Activated CD8-positive, alpha-beta T cell treated with anti-CD3 and anti-CD28 coated beads, Interleukin-2, amount 10 ng/mL, durations not matched to agents 7 days and 5 days (primary cell): ENCODE measurements at places on chromosomes 16 and 17. TPM values are rescaled to one million over a fixed set of nuclear protein-coding genes. Genes with fewer than 3 reads are reported as not detected.

TOX3 gene
- total RNA-seq = not detected

SLC39A11 gene
- 20.5 TPM for total RNA-seq

ZFPM1 gene
- total RNA-seq = 15.8 TPM

CLEC3A gene
- total RNA-seq = not detected

DNAH9 gene
- not detected for total RNA-seq

PLCG2 gene
- total RNA-seq = 11.1 TPM

PARN gene
- 36.4 TPM for total RNA-seq

ABCA6 gene
- 0.08 TPM for total RNA-seq

SLC35G6 gene
- not detected for total RNA-seq

C16orf92 gene
- total RNA-seq = not detected

TBC1D3H gene
- not detected for total RNA-seq

SLC13A2 gene
- total RNA-seq = not detected

HSPB9 gene
- total RNA-seq = 0.29 TPM

MYLK3 gene
- total RNA-seq = not detected

SDK2 gene
- 20.0 TPM for total RNA-seq

CSNK1D gene
- total RNA-seq = 111 TPM

DNA sequence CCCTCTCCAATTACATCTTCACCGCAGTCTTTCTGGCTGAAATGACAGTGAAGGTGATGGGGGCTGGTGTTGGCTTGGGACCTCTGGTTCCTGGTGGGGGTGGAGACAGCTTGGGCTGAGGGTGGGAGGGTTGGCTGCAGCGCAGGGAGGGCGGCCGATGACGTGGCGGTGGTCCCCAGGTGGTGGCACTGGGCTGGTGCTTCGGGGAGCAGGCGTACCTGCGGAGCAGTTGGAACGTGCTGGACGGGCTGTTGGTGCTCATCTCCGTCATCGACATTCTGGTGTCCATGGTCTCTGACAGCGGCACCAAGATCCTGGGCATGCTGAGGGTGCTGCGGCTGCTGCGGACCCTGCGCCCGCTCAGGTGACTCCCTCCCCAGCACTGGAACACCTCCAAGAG is 31.8 kb upstream of the ABCC3 start:
- H3K36me3 ChIP-seq = no peaks in the 10 kb centered on the region
- no peak for DNase-seq
- H3K4me1 ChIP-seq = no peaks in the 10 kb centered on the region
- no peak overlapping the region for H3K4me3 ChIP-seq

- no peaks in the 10 kb centered on the region for H3K27me3 ChIP-seq
- no peak overlapping the region for H3K27ac ChIP-seq
- no peak overlapping the region for H3K4me3 ChIP-seq
- H3K36me3 ChIP-seq = peaks cover 7% of the 10 kb centered on the region
Observed at GRCh38 chr16:53282975-53283946, 151.0 kb upstream of the RBL2 start.

DNA sequence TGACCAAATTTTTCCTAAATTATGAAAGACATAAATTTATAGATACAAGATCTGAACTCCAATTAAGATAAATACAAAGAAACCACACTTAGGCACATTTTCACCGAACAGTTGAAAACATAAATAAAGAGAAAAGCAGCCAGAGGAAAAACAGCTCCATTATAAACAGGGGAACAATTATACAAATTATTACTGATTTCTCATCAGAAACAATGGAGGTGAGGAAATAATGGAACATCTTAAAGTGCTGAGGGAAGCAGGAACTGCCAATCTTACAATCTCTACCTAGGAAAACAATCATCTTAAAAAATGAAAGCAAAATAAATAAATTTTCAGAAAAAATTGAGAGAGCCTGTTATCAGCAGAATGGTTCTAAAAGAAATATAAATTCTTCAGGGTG is 234.4 kb upstream of the PMFBP1 start:
- no peak overlapping the region for H3K27ac ChIP-seq
- H3K4me3 ChIP-seq = no peak overlapping the region

GRCh38 chr16:86355951-86356350 is 154.4 kb upstream of the FOXF1 start:
- no peak for DNase-seq
- H3K36me3 ChIP-seq = no peaks in the 10 kb centered on the region
- no peaks in the 10 kb centered on the region for H3K4me1 ChIP-seq
- peaks cover 1% of the 10 kb centered on the region for H3K27me3 ChIP-seq
- no peak overlapping the region for H3K27ac ChIP-seq

- peak overlapping the region; percentile 92 for H3K4me3 ChIP-seq
- H3K27ac ChIP-seq = peak overlapping the region; percentile 92
- no peak for DNase-seq
- H3K4me1 ChIP-seq = peaks cover 78% of the 10 kb centered on the region
Observed at GRCh38 chr16:25013751-25014499, 1.2 kb downstream of the ARHGAP17 start.

- no peaks in the 10 kb centered on the region for H3K4me1 ChIP-seq
- no peak overlapping the region for H3K27ac ChIP-seq
- H3K36me3 ChIP-seq = no peaks in the 10 kb centered on the region
- H3K27me3 ChIP-seq = no peaks in the 10 kb centered on the region
Observed at GRCh38 chr16:13111747-13112146, 210.3 kb downstream of the SHISA9 start.

GRCh38 chr17:48194097-48194550 is 86.6 kb downstream of the SNX11 start:
- no peaks in the 10 kb centered on the region for H3K27me3 ChIP-seq
- peaks cover 60% of the 10 kb centered on the region for H3K4me1 ChIP-seq
- peak overlapping the region; percentile 35 for H3K4me3 ChIP-seq
- peak; percentile 40 for DNase-seq
- peaks cover 54% of the 10 kb centered on the region for H3K36me3 ChIP-seq

- H3K4me3 ChIP-seq = no peak overlapping the region
- no peak overlapping the region for H3K27ac ChIP-seq
- peak; percentile 57 for DNase-seq
- H3K36me3 ChIP-seq = no peaks in the 10 kb centered on the region
Observed at GRCh38 chr17:47315451-47316266, 8.1 kb upstream of the EFCAB13 start.

DNA sequence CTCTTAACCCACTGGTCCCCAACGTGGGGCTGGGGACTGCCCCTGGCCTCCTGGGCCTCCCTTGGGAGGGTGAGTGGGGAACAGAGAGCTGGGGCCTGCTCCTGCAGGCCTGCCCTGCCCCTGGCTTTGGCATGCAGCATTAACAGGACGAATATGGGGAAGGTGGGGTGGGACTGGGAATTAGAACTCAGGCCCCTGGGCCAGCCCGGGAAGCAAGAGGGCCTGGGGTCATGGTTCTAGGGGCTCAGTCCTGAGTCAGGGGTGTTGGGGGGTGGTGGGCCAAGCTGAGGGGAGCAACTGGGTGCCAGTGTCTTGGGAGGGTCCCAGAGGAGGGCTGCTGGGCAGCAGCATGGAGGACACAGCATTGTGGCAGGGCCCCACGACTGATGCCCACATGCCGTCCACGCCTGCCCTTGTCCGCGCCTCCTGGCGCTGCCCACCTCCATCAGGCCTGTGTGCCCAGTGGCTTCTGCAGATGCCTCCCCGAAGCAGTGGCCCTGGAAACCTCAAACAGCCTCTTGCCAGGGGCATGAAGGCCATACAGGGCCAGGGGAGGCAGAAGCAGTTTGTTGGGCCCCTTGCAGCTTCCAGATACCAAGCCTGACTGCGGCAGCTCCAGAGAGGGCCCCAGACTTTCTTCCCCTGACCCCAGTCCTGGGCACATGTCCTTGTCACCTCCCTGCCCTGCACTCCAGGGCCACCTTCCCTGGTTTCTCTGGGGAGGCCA is 4.8 kb downstream of the MAP2K3 start:
- no peak overlapping the region for H3K27ac ChIP-seq
- peaks cover 37% of the 10 kb centered on the region for H3K4me1 ChIP-seq
- DNase-seq = no peak
- H3K27me3 ChIP-seq = no peaks in the 10 kb centered on the region

DNA sequence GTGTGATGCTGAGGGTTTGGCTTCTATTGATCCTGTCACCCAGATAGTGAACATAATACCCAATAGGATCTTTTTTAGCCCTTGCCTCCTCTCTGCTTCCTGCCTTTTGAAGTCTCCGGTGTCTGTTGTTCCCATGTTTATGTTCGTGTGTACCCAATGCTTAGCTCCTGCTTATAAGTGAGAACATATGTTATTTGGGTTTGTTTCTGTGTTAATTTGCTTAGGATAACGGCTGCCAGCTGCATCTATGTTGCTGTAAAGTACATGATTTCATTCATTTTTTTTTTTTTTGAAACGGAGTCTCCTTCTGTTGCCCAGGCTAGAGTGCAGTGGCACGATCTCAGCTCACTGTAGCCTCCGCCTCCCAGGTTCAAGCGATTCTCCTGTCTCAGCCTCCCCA is 23.0 kb downstream of the DUS2 start:
- DNase-seq = no peak
- no peak overlapping the region for H3K4me3 ChIP-seq
- H3K27ac ChIP-seq = no peak overlapping the region

- H3K4me3 ChIP-seq = no peak overlapping the region
- H3K4me1 ChIP-seq = peaks cover 34% of the 10 kb centered on the region
- H3K27me3 ChIP-seq = no peaks in the 10 kb centered on the region
Observed at GRCh38 chr16:16073891-16074881, 124.8 kb downstream of the ABCC1 start.

GRCh38 chr16:82738699-82739098 is 111.9 kb downstream of the CDH13 start:
- no peaks in the 10 kb centered on the region for H3K36me3 ChIP-seq
- H3K4me3 ChIP-seq = no peak overlapping the region
- peaks cover 9% of the 10 kb centered on the region for H3K4me1 ChIP-seq

GRCh38 chr16:89198417-89199240 is 1.7 kb downstream of the SLC22A31 start:
- H3K4me1 ChIP-seq = peaks cover 11% of the 10 kb centered on the region
- no peak overlapping the region for H3K4me3 ChIP-seq
- H3K27ac ChIP-seq = no peak overlapping the region
- H3K36me3 ChIP-seq = no peaks in the 10 kb centered on the region

- H3K36me3 ChIP-seq = no peaks in the 10 kb centered on the region
- H3K4me1 ChIP-seq = peaks cover 24% of the 10 kb centered on the region
- H3K27ac ChIP-seq = no peak overlapping the region
- no peak for DNase-seq
Observed at GRCh38 chr16:4244254-4245076, 2.6 kb upstream of the SRL start.

GRCh38 chr17:65121916-65122806 is 15.0 kb upstream of the RGS9 start:
- peaks cover 2% of the 10 kb centered on the region for H3K36me3 ChIP-seq
- H3K27me3 ChIP-seq = peaks cover 10% of the 10 kb centered on the region
- peaks cover 23% of the 10 kb centered on the region for H3K4me1 ChIP-seq
- H3K4me3 ChIP-seq = peak overlapping the region; percentile 78

- H3K4me3 ChIP-seq = no peak overlapping the region
- no peak for DNase-seq
- no peaks in the 10 kb centered on the region for H3K36me3 ChIP-seq
Observed at GRCh38 chr16:57859331-57859730, 57.0 kb upstream of the KIFC3 start.

DNA sequence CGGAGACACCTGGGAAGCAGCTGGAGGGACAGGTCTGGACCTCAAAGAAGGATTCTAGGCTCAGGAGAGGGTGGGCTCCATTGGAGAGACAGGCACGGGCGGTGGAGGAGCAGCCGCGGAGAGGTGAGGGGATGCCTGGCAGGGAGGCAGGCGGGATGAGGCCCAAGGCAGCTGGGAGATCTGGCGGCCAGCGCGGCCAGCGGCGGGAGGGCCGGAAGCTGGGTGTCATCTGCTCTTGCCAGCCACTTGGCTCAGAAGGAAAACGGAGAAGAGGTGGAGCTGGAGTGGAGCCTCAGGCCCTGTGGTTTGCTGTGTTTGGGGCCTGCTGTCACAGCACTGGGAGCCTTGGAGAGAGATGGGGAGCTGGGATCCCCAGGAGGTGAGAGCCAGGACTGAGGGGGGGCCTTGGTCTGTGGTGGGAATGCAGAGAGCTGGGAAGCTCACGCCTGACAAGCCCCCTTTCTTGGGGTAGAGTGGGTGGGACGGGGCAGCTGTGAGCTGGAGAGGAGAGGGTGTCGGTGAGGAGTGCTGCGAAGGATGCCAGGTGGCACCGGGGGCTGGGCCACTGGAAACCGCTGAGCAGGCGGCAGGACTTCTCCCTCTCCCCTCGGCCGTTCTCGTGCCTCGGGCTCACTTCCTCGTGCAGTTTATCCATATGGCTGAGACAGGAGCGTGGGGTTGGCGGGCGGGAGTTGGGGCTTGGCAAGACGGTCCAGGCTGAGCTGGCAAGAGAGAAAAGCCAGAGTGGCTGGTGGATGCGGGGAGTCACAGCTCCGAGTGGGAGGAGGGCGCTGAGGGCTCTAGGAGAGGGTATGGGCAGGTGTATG is 8.0 kb downstream of the TBC1D24 start:
- H3K27ac ChIP-seq = no peak overlapping the region
- peaks cover 4% of the 10 kb centered on the region for H3K36me3 ChIP-seq
- peaks cover 24% of the 10 kb centered on the region for H3K4me1 ChIP-seq
- no peaks in the 10 kb centered on the region for H3K27me3 ChIP-seq

GRCh38 chr16:13795131-13795530 is 124.8 kb upstream of the ERCC4 start:
- no peaks in the 10 kb centered on the region for H3K27me3 ChIP-seq
- DNase-seq = no peak
- no peak overlapping the region for H3K27ac ChIP-seq
- H3K4me1 ChIP-seq = no peaks in the 10 kb centered on the region

DNA sequence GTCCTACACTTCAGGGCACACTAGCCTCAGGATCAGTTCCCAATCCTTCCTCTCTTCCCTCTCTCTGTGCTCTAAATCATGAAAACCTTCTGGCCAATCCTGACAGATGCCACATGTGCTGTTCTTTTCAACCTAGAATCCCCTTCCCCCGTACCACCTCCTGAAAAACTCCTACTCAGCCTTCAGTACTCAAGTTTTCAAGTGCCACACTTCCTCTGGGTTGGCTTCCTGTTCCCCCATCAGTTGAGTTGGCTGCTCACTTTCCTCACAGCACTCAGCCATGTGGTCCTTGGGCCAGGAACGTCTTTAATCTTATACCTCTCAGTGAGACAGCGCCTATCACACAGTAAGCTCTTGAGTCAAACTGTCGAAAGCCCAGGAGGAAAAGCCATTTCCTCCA is 3.3 kb downstream of the ASPHD1 start:
- H3K27ac ChIP-seq = no peak overlapping the region
- H3K4me1 ChIP-seq = peaks cover 12% of the 10 kb centered on the region
- no peak for DNase-seq
- no peak overlapping the region for H3K4me3 ChIP-seq
- H3K27me3 ChIP-seq = peaks cover 10% of the 10 kb centered on the region

DNA sequence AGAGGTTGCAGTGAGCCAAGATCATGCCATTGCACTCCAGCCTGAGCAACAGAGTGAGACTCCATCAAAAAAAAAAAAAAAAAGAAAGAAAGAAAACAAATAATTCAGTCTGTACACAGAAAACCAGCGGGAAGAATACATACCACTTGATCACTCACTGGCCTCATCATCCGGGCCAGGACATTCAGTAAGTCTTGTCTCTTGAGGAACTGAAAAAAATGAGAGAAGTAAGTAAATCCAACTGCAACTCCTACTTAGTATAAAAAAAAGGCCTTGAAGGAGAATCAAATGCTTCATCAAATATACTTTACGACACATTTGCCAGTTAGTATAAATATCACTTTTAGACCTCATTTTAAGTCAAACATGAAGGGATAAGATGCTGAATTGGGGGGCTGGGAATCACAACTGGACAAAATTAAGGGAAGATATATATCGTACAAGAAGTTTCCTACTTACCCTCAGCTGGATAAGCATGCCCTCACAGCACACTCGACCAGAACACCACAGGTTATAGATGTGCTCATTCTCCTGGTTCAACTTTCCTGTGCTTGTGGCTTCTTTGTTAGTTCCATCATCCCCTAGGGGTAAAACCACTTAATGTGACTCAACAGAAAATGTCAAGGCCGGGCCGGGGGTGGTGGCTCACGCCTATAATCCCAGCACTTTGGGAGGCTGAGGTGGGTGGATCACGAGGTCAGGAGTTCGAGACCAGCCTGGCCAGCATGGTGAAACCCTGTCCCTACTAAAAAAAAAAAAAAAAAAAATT is 12.4 kb downstream of the CCDC47 start:
- H3K27me3 ChIP-seq = no peaks in the 10 kb centered on the region
- H3K36me3 ChIP-seq = peaks cover 56% of the 10 kb centered on the region
- H3K4me1 ChIP-seq = peaks cover 17% of the 10 kb centered on the region
- DNase-seq = peak; percentile 20
- no peak overlapping the region for H3K4me3 ChIP-seq
